ENCODE measurements at places on chromosomes 5 and 9. TPM values are rescaled to one million over a fixed set of nuclear protein-coding genes. Genes with fewer than 3 reads are reported as not detected.
A peak's percentile ranks its signal among the peaks of the same experiment; 100 is the strongest.

IRGM gene
- 0.51 TPM for total RNA-seq

PCDHB13 gene
- 2.1 TPM for total RNA-seq

HARS1 gene
- 126 TPM for total RNA-seq

C6 gene
- not detected for total RNA-seq

C9orf85 gene
- total RNA-seq: 66.3 TPM

SMARCA2 gene
- 56.6 TPM for total RNA-seq

HRCT1 gene
- 1.8 TPM for total RNA-seq

PCDHGB6 gene
- 1.3 TPM for total RNA-seq

DNA sequence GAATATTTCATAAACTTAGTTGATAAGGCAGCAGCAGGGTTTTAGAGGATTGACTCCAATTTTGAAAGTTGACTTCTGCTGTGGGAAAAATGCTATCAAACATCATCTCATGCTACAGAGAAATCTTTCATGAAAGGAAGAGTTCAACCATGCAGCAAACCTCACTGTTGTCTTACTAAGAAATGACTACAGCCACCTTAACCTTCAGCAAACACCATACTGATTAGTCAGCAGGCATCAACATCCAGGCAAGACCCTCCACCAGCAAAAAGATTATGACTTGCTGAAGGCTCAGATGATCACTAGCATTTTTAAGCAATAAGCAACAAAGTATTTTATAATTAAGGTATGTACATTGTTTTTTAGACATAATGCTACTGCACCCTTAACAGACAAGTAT is 7.6 kb downstream of the TMEM174 start:
- peak; percentile 19 for DNase-seq

- DNase-seq: no peak
These were observed 72.7 kb upstream of the TBC1D2 start for GRCh38 chr9:98328141-98328540.

- no peak for DNase-seq
These were observed 81.3 kb upstream of the SPATA31C2 start for GRCh38 chr9:88219601-88220000.

GRCh38 chr5:120368923-120369715 is 95.0 kb upstream of the PRR16 start:
- no peak for DNase-seq

- no peak for DNase-seq
These were observed 53.7 kb upstream of the IRX4 start for GRCh38 chr5:1936413-1936812.

DNA sequence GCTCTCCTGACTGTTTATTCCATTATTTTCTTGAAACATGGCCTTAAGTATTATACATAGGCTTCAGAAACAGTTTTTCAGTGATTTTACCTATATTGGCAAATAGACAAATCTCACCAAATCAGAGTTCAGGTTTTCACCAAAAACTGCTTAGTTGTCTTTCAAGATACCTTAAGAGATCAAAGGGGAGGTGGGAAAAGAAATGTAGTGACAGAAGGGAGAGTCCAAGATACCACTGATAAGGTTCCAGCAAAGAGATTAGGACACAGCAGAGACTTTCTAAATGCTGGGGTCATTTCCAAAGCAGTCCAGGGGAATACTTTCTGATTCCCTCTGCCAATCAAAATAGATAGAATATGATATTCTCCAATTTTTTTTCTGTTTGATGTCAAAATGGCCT is 73.7 kb upstream of the IQGAP2 start:
- no peak for DNase-seq

GRCh38 chr5:155004138-155004744 is 9.3 kb upstream of the KIF4B start:
- DNase-seq: peak; percentile 21

- DNase-seq: no peak
These were observed 14.6 kb downstream of the GOLPH3 start for GRCh38 chr5:32159328-32160072.

- DNase-seq: no peak
These were observed 200.1 kb downstream of the NSG2 start for GRCh38 chr5:174245516-174246075.

- peak; percentile 39 for DNase-seq
These were observed 11.6 kb upstream of the PAPPA start for GRCh38 chr9:116141864-116142561.

DNA sequence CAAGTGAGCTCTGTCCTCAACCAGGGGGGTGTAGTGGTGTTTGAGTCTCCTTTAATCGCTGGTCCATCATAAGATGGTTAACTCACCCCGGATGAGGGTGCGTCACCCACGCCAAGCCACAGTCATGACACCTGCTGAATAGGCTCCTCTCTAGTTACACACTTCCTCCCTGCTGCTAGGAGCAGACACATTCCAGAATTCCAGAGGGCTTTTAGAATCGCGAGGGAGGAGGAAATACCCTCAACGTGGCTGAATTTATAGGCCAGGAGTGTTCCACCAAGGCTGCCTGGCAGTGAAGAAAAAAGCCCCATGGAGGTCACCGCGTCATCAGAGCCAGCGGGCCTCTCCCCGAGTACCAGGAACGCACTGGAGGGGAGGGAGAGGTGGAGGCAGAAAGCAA is 5.1 kb downstream of the GLRX start:
- DNase-seq: peak; percentile 91

DNA sequence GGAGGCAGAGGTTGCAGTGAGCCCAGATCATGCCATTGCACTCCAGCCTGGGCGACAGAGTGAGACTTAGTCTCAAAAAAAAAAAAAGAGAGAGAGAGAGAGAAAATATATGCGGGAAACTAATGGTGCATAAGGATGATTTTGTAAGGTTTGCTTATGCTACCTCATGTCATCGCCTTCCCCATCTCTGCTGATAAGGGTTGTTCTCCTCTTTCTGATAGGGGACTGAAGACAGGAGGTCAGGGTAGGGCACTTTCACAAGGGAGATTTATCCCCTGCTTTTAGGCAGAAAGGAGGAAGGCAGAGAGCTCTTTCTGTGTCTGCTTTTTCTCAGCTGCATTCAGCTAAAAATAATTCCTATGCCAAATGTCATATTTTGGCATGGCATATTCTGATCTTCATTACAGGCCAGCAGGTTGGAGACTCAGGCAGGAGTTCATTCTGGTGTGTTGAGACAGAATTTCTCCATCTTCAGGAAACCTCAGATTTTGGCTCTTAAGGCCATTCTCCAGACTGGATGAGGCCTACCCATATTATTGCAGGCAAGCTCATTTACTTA is 220.2 kb downstream of the AUH start:
- DNase-seq: no peak

DNA sequence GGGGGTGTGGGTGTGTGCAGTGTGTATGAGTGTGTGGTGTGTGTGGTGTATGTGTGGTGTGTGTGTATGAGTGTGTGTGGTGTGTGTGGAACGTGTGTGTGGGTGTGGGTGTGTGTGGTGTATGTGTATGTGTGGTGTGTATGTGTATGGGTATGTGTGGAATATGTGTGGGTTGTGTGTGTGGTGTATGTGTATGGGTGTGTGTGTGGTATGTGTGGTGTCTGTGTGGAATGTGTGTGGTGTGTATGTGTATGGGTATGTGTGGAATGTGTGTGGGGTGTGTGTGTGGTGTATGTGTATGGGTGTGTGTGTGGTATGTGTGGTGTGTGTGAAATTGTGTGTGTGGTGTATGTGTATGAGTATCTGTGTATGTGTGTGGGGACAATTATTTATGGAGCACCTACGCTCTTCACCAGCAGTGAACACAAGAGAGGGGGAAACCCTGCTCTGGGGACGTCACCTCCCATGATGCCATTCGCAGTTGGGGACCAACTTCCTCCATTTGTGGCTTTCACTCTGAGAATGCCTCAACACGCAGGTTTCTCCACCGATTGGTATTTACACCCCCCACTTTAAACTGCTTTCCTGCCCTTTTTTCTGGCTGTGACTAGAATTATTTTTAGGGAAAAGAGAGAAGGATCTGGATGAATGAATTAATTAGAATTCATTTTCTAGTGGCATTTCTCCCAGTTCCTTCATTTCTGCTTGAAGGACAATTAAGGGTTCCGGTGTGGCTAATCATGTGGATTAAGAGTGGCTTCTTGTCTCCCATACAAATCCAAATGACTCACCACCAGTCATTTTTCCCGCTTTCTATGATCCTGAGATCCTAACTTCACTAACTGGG is 238.1 kb downstream of the ROR2 start:
- peak; percentile 71 for DNase-seq
